Neural crest cell (in vitro differentiated cells): ENCODE measurements at places on chromosomes 3 and 15. TPM values are rescaled to one million over a fixed set of nuclear protein-coding genes. Genes with fewer than 3 reads are reported as not detected.

The COLQ gene
- total RNA-seq, result 2.8 and 3.2 TPM in 2 replicates

The ROPN1 gene
- not detected in 2 replicates for total RNA-seq

The SCN11A gene
- 0.48 and 0.63 TPM in 2 replicates for total RNA-seq

The NR1I2 gene
- 0.26 TPM in 1 of 2 replicates, not detected in the other for total RNA-seq

The CHRNA7 gene
- total RNA-seq, result 6.8 and 9.5 TPM in 2 replicates

The OR5K2 gene
- total RNA-seq, result not detected in 2 replicates

The TNFSF10 gene
- total RNA-seq, result not detected in 2 replicates

The SLC22A14 gene
- not detected in 2 replicates for total RNA-seq

The BUB1B gene
- total RNA-seq, result 95.8 and 96.6 TPM in 2 replicates

The COL8A1 gene
- 0.14 and 0.28 TPM in 2 replicates for total RNA-seq
